ENCODE measurements at places on chromosomes 12 and 14.

DNA sequence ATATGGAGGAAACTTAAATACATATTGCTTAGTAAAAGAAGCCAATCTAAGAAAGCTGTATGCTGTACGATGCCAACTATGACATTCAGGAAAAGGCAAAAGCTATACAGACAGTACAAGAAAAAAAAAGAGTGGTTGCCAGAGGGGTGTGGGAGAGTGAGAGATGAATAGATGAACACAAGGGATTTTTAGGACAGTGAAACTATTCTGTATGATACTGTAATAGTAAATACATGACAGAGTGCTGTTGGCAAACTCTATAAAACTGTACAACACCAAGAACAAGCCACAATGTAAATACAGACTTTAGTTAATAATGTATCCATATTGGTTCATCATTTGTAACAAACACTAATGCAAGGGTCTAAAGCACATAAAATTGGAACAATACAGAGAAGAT is 10.9 kb upstream of the MIPOL1 start:
- DNase-seq = no peak

DNA sequence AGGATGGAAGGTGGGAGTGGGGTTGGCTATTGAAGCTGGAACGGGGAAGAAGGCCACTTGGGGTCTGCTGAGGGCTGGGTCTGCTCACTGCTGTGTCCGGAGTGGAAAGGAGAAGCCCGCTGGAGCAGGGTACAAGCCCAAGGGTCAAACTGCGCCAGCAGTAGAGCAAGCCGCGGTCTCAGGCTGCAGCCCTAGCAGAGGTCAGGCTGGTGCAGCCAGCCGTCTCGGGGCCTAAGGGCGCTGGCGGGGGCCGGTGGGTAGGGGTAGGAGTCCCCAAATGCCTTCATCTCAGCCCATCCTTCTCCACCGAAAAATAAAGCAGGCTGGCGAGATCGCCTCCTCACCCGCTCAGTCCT is 718 bp upstream of the JDP2 start:
- DNase-seq = no peak

GRCh38 chr14:33460164-33460563 is 490.7 kb downstream of the EGLN3 start:
- no peak for DNase-seq

- DNase-seq = no peak
Observed at GRCh38 chr14:63470962-63471793, 72.0 kb downstream of the PPP2R5E start.

DNA sequence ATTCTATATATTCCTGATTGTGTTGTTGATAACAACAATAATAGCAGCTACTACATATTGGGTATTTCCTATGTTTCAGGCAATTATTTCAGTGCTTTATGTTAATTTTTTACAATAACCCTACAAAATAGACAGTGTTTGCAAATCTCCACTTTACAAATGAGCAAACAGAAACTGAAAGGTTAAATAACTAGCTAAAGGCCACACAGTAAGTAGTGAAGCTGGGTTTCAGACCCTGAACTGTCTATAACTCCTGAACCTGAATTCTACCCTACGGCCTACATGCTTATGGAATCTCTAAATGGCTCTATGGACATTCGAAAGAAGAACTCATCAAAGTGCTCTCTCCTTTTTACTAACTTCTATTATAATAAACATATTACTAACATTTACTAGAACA is 19.7 kb upstream of the NUDT4 start:
- no peak for DNase-seq

GRCh38 chr14:96888158-96888557 is 91.0 kb downstream of the VRK1 start:
- DNase-seq = no peak

All from stimulated activated CD8-positive, alpha-beta memory T cell treated with anti-CD3 and anti-CD28 coated beads, Interleukin-12 subunit alpha, Interleukin-12 subunit beta, amount 100 ng/mL, for 4 hours (primary cell).